ENCODE measurements at places on chromosomes 4 and X. TPM values are rescaled to one million over a fixed set of nuclear protein-coding genes. Genes with fewer than 3 reads are reported as not detected.

- no peak for DNase-seq
These were observed 9.3 kb upstream of the GRPR start for GRCh38 chrX:16113978-16114565.

CAPN6 gene
- not detected for total RNA-seq

DNA sequence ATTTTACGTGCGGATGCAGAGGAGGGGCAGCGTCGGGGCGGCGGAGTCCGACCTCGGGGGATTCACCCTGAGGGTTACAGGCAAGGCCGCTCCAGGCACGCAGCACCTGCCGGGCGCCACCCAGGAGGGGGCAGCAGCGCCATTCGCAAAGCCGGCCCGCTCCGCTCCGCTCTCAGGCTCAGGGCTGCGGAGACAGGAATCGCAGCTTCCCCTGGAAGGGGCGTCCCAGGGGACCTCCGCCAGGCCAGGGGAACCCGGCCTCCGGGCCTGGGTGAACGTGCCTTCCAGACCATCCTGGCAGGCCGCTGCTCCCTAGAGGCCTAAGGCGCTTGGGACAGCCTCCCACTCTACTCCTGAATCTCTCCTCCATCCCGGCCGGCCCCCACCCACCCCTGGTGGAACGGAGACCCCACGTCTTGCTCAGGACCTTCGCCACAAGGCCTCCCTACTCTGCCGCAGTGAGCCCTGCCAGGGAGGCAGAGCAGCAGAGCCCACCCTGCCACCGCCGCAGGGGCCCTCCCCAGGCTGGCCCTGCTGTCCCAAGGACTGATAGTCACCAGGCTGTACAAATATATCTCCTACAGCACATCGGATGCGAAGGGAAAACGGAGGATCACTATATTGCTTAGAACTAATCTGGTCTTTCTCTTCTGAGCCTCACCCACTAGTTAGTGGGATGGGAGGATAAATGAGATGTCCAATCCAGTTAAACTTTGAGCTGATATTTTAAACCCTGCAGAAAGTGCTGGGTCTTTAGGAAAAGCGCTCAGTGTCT, 115.0 kb downstream of the SMIM20 start:
- DNase-seq = no peak

DNA sequence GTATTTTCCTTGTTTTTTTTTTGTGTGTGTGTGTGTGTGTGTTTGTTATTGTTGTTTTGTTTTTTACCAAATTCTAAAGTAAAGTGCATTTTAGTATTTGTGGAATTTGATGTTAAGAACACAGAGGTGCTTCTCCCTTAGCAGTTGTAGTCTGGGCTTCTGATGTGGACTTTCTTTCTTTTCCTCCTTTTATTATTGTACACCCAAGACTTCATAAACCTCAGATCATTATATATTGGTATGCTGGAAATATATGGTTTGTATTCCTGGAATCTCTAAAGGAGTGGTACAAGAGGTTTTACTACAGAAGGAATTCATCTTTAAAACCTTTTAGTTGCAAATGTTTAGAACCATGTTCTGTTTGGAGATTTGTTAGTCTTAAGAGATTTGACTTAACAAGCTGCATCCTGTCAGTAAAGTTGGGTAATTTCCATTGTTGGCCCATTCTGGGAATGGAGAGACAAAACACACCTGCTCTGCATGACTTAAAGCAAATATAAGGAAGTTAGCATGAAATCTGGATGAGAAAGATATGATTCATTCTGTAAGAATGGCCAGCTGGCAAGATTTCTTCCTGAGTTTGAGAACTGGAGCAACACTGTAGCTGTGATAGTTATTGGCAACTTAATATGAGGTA, 64.0 kb downstream of the SMAD1 start:
- peak; percentile 29 for DNase-seq

DNA sequence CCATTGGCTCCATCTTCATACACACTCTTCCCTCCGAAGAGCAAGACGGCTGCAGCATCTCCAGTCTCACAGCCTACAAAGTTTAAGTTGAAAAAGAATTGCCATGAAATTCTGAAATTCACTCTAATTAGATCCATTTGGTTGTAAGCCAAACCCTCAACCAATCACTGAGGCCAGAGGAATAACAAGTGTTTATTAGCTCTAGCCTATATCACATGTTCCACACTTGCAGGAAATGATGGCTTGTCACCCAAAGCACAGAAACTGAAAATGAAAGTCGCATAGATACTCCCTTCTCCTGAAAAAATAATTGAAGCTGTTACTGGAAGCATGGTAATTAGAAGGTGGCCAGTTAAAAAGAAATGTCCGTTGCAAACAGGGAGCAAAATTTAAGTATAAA, 1071.8 kb downstream of the CCSER1 start:
- no peak for DNase-seq

DNA sequence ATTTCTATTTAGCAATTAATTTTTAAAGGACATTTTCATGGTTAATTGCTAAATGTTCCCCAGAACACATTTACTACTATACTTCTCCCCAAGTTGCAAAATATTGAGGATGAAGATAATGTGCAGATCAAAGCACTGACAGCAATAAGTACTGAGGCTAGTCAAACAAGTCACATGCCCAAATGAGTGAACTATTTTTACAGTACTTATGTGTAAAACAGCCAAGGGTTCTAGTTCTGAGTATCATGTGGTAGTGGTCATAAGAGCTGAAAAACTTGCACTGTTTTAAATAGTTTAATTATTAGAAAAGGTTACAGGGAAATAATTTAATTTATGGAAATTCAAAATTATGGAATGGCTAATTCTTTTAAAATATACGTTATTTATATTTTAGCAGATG, 3.8 kb downstream of the GALNTL6 start:
- DNase-seq = no peak

CXorf65 gene
- not detected for total RNA-seq

TCEAL5 gene
- not detected for total RNA-seq

DNA sequence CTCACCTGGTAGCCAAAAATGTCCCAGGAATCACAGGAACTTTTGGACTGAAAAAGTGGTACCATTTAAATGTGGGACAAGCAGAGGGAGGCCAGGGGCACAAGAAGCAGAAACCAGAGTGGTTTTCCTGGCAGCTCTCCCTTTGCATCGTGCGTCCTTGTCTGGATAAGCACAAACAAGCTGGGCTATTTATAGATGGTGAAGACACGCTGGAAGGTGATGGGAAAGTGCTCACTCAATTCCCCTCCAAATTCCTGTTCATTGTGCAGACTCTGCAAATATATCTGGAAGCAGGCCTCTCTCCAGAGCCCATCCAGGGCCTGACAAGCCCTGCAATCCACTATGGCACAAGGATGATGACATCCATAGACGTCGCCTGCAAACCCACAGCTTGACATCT, 63.6 kb upstream of the MAP3K15 start:
- no peak for DNase-seq

MTCP1 gene
- 79.5 TPM for total RNA-seq

GRCh38 chrX:112714357-112714918, 34.7 kb upstream of the LHFPL1 start:
- DNase-seq = no peak

DNA sequence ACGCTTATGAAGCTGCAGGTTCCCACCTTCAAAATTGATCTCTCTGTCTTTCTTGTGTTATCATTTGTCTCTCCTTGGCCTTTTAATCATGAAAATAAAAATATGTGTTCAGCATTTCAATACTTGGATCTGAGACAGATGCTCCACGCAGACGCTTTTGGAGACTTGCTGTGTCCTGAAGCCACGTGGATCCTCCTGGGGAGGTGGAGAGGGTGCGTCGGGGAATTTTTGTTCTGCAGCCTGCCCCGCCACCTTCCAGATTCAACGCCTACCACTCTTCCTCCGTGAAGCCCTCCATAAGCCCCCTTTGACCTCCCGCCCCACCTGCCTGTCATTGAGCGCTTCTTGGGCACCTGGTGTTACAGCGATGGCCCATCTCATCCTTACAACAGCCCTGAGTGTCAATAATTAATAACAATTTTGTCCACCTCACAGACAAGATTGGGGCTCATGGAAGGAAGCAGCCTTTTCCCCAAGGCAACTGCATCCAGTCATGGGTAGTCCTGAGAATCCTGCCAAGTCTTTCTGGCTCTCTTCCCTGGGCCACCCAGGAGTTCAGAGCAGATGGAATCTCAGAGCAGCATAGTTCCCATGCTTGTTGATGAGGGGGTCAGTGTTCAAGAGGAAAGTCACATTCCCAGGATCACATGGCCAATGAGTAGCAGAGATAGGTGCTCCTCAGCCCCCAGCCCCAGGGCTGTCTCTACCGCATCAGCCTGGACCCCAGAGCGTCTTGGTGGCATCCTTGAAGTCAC, 172.6 kb upstream of the PSAPL1 start:
- peak; percentile 16 for DNase-seq

GRCh38 chr4:156781852-156782251, 189.7 kb downstream of the PDGFC start:
- peak; percentile 26 for DNase-seq

Data from MG63 (cell line).